ENCODE measurements at places on chromosomes 1 and 21.
A peak's percentile ranks its signal among the peaks of the same experiment; 100 is the strongest.

DNA sequence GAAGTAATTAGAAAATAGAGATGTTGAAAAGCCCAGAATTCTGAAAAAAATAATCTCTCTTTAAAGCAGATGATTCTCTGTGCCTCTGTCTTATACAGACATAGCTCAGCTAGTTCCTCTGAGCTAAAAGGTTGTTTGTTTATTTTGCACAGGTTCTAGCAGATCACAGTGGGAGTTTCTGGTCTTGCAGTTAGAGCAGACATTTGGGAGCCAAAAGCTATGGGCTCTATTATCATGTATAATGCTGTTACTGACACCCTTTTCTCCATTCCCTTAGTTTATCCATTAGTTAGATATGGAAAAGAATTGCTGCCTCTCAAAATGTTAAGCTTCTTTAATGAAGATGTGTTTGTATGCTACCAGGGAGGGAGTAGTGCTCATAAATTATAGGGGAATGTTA, 20.5 kb upstream of the CD55 start:
- DNase-seq: no peak

DNA sequence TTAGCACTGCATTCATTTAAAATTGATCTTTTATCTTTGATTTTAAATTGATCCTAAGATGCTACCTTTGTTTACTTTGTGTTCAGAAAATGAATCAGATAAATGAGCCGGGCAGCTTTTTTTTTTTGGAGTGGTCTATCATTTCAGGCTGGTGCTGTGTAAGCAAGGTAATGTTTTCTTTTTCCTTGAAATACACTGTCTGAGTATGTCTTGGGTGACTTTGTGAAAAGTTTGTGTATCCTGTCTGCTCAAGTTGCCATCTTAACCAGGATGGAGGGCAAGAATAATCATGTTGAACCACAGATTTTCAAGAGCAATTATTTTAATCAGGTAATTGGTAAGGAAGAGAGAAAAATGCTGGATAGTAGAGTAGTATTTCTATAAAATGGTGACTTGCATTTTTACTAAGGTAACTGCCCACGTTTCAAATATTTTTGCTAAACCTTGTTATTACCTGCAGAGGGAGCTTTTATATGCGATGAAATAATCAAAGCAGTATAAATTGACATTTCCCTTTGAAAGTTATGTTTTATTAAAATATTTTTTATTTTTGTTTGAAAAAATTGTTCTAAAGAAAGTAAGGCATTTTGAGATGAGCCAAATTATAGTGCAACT, 11.1 kb downstream of the ADGRL2 start:
- DNase-seq: no peak

DNA sequence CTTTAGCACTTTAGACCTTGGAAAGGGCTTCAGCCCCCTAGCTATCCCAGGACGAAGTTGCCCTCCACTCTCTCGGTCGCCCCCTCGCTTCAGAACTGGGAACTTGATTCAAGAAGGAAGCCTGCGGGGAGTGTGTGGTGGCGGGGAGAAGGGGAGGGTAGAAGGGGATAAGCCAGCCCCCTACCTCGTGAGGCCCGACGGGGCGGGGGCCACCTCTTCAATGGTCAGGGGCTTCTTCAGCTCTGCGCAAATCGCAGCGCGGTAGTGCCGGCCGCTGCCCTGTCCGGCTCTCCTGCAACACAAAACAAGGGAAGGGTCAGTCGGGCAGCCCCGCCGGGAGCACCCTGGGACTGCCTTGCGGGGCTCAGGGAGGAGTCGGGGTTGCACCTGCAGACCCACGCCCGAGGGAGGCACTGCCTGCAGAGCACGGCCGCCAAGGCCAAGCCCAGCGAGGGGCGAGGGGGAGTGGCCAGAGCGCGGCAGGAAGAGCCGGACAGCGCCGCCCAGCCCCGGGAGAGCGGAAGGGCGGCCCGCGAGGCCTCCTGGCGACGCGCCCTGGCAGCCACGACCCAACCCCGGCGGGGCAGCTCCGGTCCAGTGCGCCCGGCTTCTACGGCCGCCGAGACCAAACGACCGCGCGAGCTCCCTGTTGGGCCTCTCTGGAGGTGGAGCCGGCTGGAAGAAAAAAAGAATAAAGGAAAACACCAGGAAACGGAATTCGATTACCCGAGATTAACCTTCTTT, 56.2 kb upstream of the RASAL2 start:
- peak; percentile 30 for DNase-seq

GRCh38 chr1:65233782-65234181, 75.6 kb upstream of the DNAJC6 start:
- no peak for DNase-seq

GRCh38 chr1:162463021-162463420, 34.6 kb upstream of the UHMK1 start:
- no peak for DNase-seq

- DNase-seq: no peak
Measured at GRCh38 chr1:207188901-207189300, 84.9 kb downstream of the C4BPA start.

DNA sequence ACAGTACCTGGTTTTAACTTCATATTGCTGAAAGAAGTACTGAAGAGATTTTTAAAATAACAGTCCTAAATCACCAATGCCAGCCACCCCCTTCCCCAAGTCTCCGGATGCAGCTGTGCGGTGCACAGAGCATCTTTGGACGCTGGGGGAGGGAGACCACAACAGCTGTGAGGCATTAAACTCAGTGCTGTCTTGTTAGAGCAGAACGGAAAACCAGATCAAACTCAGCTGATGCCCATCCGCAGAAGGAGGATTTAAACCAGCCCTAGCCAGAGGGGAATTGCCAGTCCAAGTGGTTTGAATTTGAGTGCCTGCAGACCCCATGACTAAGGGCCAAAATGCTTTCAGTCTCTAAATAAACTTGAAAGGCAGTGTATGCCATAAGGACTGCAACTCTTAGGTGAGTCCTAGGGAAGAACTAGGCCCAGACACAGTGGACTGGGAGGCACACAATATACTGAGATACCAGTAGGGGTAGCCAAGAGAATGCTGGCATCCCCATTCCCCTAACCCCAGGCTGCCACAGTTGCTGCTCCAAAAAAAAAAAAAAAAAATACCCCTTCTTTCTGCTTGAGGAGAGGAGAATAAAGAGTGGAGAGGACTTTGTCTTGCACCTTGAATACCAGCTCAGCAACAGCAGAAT, 576.2 kb downstream of the NEGR1 start:
- no peak for DNase-seq

DNA sequence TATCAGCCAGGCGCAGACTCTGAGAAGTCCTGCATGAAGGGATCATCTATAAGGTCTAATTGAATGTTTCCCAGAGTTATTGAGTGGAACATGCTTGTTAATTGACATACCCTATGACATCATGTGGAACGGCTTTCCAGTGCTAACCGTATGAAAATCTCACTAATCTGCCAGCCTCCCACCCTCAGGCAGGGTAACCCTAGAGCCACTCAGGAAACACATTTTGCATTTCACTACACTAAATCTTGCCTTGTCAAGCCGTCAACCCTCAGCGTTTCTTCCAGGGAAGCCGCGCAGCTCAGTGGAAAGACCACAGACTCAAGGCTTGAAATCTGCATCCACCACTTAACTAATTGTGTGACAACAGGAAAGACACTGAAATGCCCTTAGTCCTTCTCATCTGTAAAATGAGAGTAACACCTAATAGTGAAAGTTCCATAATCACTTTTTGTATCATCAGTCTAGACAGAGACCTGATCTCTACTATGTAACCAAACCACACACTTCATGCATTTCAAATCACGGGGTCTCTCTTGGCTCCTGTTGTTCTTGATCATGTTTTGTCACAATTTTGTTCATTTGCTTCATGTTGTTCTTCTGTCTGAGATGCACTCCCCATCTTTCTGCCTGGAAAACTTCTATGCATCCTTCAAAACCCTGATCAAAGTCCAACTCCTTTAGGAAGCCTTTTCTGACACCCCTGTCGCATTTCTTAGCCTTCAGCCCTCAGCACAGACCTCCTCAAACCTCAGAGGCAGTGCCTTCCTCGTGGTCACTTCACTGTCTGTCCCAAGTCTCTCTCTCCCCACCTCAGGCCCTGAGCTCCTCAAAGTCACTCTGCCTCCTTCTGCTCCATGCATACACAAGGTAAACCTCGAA, 246.5 kb downstream of the TOMM20 start:
- no peak for DNase-seq

DNA sequence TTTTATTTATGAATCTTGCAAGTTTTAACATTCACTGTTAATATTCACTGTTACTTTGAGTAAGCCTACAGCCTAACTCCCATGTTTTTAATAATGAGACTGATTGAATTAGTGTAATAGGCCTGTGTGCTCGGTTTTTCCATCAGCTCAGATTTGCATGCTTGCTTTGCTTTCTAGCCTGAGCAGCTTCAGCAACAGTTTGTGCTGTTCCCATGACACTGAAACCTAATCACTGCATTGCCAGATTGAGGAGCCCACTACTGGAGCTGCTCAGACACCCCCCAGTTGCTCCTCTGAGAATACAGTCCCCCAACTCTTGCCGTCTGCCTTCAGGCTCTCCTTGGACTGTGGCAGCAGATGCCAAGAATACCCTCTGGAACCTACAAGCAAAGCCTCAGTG, 695.4 kb downstream of the BRINP3 start:
- DNase-seq: no peak

DNA sequence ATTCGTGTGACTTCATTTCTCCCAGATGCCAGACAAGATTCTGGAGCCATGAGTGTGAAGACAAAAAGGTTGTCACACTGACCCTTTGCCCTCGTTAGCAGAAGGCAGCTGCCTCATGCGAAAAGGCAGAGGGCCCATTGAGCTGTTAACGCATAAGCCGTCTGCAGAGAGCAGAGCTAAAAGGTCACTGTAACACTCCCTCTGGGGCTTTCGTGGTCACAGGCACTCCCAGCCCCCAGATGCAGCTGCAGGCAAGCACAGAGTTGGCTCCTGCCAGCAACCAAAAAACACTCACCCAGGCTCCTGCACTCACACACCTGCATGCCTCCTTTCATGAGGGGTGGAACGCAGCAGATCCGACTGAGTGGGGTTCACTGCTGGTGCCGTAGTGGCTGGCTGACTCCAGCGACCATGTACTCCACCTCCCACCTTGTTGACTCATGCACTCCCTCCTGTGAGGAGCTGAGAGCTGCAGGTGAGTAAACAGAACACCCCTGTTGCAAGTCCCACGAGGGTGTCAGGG, 287.5 kb downstream of the SMYD3 start:
- no peak for DNase-seq
